Cardiac fibroblast (primary cell): ENCODE measurements at places on chromosomes 5 and 9.
A peak's percentile ranks its signal among the peaks of the same experiment; 100 is the strongest.

- DNase-seq: no peak
These were observed 215.8 kb downstream of the SLCO4C1 start for GRCh38 chr5:102080288-102080687.

GRCh38 chr5:104569621-104570020 lies 1007.0 kb upstream of the NUDT12 start:
- DNase-seq: no peak

DNA sequence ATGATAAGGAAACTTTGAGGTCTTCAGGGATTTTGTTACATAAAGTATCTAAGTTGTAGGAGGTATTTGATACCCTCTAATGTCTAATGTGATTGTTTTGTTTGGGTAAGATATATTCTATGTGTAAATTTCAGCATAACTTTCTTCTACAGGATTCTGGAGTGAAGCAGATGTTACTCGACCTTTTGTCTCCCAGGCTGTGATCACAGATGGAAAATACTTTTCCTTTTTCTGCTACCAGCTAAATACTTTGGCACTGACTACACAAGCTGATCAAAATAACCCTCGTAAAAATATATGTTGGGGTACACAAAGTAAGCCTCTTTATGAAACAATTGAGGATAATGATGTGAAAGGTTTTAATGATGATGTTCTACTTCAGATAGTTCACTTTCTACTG lies 6.0 kb downstream of the MRPS30 start:
- no peak for DNase-seq

DNA sequence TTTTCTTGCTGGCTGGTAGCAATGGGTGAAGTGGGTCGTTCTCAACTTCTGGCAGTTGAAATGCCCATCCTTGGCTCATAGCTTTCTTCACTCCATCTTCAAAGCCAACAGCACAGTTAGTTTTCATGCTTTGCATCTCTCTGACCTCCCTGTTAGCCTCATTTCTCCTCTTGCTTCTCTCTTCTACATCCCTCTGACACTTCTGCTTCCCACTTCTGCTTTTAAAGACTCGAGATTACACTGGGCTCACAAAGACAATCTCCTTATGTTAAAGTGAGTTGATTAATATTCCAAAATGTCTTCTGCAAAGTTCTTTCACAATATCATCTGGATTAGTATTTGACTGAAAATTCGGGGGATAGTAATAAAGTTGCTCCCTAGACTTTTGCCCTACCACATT lies 684.8 kb upstream of the CCNG1 start:
- DNase-seq: no peak

DNA sequence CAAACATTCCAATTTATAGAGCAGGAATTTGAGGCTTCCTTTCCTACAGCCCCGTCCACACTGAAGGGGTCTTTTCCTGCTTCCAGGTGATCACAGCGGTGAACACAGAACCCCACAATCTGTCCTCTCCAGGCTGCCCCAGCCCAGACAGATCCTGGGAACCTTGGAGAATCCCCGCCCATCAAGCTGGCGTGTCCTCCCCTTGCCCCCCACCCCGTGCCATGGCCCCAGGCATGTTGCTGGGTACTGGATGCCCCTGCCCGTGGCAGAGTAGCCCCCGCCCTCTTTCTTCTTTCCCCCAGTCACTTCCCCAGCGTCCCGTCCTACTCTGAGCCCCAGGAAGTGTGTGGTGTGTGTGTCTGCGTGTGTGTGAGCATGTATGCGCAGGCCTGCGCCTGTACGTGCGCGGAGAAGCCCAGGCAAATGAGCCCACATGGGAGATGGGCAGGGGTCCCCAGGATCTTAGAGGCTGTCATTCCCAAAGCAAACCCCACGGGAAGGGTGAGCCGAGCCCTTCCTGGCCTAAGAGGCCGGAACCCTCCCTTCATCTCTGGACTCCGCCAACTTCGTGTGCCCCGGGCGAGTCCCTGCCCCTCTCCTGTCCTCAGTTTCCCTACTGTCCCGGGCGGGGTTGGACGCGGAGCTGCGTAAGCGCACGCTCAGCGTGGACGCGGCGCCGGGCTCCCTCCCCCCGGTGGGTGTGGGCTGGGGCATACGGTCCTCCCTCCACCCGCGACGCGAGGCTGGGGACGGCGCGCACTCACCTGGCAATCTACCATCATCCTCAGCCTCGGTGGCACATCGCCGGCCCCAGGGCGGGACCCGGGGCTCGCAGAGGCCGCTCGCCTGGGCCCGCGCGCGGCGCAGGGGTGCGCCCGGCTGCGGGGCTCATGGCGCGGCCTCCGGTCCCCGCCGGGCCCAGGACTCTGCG lies 15.2 kb downstream of the GBGT1 start:
- DNase-seq: peak; percentile 31

DNA sequence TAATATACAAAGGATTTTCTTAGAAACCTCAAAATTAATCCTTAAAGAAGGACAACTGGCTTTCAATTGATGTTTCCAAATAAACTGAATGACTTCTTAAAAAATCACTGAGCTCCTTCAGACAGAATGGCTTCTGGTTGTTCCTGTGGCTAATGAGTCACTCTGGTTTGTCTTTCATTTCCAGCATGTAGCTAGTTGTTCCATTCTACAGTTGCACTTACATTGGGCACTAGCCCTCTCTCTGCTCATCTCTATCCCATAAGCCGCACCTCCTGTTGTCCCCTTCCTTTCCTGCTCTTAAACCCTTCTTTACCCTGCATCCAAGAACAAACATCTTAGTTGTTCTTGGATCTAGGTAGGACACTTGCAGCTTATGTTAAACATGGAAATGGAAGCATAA lies 235.3 kb upstream of the HAPLN1 start:
- DNase-seq: peak; percentile 26

DNA sequence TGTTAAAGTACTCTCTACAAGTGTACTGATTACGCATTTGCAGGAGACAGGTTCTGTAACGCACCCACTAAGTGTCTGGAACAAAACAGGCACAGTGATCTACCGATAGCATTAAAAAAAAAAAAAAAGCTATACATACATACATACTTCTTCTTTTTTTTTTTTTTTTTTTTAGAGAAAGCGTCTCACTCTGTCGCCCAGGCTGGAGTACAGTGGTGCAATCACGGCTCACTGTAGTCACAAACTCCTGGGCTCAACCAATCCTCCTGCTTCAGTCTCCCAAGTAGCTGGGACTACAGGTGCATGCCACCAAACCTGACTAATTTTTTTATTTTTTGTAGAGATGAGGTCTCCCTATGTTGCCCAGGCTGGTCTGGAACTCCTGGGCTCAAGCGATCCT lies 7.6 kb downstream of the KIF24 start:
- no peak for DNase-seq

DNA sequence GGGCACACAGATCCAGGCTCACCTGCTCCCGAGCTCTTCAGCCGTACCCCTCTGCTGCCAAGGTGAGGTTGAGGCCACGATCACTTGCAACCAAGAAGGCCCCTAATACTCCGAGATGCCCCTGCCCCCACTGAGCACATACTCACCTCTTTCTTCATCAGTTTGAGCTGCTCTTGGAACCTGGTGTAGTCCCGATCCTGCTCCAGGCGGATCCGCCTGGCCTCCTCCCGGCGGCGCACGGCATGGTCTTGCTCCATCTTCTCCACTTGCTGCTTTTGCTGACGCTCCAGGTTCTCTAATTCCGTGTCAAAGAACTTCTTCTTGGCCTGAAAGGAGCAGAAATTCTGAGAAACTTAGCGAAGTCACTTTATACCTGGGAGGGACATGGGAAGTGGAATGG lies 75.7 kb upstream of the FBXW11 start:
- DNase-seq: no peak

DNA sequence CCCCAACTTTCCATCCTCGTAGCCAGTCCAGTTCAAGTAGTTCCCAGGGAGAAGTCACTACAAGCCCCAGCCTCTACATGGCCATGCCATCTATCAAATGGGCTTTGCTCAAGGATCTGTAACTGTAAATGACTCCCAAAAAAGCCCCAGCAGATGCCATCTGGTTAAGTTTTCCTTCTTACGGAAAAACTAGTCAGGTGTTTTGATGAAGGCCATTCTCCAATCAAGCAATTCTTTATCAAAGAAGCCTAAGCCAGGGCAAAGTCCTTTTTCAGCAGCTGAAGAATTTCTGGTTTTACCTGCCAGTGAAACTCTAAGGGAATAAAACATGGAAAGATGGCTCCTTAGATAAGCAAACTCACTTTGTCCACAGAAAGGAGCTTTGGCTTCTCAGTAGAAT lies 21.9 kb upstream of the ZNF622 start:
- no peak for DNase-seq

DNA sequence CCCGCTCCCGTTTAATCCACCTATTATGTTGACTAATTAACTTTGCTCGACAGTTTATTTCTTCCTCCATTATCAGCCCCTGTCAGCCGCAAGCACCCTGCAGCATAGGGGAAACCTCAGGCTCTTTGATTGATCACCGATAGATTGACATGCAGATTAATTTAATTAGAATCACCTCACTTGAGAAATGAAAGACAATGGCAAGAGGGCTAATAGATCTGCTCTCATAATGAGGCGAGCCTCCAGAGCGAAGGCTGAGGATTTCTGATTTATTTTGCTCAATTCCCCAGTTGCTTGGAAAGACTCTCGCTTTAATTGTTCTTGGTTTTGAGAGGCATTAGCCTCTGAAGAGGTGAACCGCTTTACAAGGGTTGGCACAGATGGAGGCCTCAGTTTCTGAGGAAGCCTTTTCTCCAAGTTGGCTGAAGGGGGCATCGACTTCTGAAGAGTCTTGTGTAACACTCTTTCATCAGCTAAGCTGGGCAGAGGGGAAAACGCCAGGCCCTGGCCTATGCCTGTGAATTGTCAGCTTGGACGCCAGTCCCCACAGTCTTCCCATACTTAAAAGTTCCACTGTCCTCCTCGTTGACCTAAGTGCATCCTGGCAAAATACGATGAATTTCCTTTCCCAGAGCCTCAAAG lies 275.4 kb downstream of the EBF1 start:
- no peak for DNase-seq

DNA sequence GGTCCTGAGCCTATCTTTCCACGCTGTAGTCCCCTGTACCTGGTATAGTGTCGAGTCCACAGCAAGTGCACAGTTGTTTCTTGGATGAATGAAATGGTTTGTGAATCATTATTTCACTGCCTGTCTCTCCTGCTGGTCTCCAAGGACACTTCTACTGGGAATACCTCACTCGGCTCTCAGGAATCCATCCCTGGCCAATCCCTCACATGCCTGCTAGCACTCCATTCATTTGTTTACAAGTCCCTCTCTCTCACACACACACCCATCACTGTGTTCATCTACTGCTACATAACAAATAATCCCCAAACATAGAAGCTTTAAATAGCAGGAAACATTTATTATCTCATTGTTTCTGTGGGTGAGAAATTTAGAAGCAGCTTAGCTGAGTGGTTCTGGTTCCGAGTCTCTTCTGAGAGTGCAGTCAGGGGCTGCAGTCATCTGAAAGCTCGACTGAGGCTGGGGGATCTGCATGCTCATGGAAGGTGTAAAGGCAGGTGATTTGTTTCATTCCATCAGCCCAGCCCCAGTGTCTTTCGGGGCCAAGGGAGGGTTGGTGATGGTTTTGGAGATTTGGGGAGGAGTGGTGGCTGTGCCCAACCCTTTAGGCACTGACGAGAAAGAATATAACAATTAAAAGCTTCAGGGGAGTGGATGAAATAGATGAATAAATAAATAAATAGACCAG lies 132.7 kb upstream of the IER5L start:
- DNase-seq: no peak

- no peak for DNase-seq
These were observed 933.6 kb downstream of the EFNA5 start for GRCh38 chr5:106737111-106737510.

GRCh38 chr9:115306865-115307264 lies 188.9 kb upstream of the TNC start:
- DNase-seq: peak; percentile 13
